Cortex of kidney (tissue), 1 donor: ENCODE measurements at places on chromosomes 5 and 9.

DNA sequence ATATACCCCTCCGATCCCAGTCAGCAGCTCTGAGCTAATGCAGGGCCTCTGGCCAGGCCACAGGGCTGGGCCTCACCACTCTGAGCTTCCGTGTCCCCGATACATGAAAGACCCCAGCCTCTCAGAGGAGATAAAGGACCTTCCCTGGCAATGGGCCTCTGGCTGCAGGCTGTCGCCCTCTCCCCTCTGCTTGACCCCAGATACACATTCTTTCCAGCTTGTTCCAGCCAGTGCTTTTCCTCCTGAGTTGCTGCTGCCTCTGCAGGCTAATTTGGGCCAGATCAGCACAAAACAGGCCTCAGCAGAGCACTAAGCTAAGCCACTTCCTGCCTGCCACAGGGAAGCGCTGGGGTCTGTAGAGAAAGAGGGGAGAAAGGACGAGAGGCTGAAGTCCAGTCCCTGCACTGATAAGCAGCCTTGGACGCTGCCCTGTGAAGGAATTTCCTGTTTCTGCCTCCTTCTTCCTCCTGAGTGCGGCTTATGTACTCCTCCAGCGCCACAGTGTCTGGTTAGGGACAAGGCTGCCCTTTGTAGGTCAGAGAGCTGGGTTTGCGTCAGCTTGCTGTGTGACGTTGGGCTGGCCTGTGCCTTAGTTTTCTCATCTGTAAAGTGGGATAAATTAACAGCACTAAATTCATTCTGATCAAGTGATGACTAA, 73.0 kb upstream of the IL17B start:
- no peak for DNase-seq

GRCh38 chr9:8262625-8263622, 463.3 kb upstream of the DMAC1 start:
- DNase-seq, result no peak

DNA sequence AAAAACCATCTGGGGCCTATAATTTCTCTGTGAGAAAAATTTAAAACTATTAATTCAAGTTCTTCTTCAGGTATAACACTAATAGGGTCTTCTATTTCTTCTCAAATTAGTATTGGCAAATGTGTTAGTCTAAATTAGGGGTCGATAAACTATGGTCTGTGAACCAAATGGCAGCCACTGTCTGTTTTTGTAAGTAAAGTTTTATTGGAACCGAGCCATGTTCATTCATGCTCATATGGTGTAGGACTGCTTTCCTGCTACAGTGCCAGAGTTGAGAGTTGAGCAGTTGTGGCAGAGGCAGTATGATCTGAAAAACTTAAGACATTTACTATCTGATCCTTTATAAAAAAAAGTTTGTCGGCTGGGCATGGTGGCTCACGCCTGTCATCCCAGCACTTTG, 29.1 kb downstream of the SEC61B start:
- no peak for DNase-seq

GRCh38 chr5:34978681-34979080, 49.3 kb downstream of the DNAJC21 start:
- no peak for DNase-seq

- DNase-seq, result no peak
These were observed 18.7 kb downstream of the DAPK1 start for GRCh38 chr9:87516222-87516925.

- DNase-seq, result no peak
These were observed 9.6 kb downstream of the C5orf47 start for GRCh38 chr5:173998531-173998930.

DNA sequence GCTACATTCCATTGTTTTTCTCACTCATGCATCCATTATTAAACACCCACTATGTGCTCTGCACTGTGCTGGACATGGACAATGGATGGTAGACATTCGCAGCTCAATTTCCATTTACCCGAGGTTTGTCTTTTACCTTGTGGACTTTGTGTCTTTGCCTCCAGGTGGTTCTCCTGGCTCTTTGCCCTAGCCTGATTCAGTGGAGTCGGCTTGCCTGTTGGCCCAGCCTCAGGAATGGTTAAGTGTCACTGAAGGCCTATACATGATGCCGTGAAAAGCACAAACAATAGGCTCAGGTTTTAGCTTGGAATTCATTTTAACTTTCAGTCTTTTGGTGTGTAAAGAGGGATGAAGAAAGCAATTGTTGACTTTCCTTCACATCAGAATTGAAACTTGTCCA, 16.5 kb upstream of the DMRT3 start:
- DNase-seq, result no peak

DNA sequence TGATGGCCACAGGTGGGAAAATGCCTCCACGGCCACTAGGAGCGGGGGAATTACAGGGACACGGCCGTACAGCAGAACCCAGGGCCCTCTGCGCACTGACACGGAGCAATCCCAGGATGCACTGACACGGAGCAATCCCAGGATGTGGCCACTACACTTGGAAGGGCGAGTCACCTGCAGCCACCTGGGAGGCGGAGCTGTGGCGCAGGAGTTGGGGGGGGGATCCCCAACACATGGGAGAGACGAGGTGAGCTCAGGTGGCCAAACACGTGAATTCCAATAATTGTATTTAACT, 6.8 kb downstream of the CLPTM1L start:
- no peak for DNase-seq

GRCh38 chr9:5813824-5814223, 19.1 kb downstream of the ERMP1 start:
- no peak for DNase-seq

DNA sequence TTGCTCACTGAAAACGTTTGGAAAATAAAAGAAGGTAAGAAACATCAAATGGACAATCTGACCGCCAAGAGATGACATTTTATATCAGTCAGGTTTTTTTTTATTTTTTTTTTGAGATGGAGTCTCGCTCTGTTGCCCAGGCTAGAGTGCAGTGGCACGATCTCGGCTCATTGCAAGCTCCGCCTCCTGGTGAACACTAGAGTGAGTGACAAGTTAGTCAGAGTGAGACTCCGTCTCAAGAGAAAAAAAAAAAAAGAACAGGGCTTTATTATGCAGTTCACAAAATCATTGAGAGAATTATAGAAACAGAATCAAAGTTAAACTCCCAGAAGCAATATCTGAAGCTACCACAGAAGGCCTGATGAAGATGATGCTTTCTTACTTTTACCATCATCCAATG, 70.1 kb downstream of the DTWD2 start:
- DNase-seq, result no peak

GRCh38 chr5:481347-481746, 38.4 kb downstream of the EXOC3 start:
- no peak for DNase-seq

GRCh38 chr5:1190837-1191239, 10.6 kb upstream of the SLC6A19 start:
- no peak for DNase-seq

DNA sequence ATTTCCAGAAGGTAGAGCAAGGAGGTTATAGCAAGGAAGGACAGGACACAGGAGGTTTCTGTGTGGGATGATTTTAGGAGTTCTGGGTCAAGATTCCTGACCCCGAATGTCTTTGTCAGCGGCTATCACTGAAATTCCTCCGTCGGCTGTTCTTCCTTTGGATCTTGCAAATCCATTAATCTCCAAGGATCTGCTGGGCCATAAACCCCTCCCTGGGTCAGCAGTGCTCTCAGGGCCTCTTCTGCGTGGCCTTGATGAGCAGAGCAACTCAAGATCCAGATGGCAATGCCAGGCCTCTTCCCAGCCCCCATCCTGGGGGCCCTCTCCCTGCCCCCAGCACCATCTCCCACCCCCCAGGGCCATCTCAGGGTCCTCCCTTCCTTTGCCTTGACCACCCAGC, 16.3 kb upstream of the COL27A1 start:
- no peak for DNase-seq

DNA sequence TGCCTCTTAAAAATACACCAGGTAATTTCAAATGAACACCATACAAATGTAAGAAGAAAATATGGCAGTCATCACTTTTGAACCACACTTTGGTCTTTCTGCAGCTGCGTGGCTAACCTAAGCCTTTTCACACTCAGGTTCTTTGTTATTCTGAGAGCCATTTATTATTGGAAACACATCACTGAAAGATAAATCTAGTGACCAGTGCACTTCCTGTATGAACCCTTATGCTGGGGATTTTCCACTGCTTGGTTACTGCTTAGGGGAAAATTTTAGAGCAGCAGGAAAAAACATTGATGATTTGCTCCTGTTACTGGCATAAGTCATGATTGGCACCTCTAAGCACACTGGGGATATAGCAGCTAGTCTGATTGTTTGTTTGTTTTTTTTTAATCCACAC, 58.6 kb upstream of the RANBP3L start:
- no peak for DNase-seq

DNA sequence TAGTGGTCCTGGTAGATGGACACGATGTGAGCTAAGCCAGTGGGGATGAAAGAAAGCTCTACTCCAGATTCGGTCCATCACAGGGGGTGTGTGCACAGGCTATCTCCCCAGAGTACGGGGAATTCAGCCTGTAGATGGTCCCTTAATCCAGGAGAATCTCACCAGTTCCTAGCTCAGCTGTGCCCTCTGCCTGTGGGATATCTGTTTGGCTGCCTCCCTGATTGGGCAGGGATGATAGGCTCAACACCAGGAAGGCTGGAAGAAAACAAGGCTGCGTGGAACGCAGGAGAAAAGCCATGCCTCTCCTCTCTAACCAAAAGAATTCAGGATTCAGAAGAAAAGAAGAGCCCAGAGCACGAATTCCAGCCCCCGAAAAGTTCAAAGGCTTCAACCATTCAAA, 40.9 kb downstream of the VLDLR start:
- DNase-seq, result no peak

DNA sequence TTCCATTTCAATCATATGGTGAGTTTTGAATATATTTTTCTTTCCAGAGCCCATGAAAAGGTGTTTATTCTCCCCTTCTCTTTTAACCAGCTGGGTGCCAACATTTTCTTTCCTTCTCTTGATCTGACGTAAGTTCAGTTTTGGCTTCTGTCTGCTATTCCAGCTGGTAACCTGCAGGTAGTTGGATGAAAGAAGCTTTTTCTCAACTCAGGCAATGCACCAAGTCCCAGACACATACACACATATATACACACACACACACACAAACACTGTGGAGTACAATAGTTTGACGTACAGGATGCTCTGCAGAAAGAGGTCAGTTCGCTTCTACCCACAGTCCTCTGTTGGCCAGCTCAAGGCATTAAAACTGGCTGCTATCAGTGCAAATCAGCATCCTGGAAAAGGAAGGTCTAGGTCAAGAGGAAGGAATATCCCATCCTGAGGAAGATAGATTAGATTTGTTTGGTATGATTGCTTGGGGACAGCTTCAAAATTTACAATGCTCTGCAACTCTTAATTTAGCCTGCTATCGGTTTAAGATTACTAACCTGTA, 214.3 kb upstream of the SEMA6A start:
- DNase-seq, result no peak

DNA sequence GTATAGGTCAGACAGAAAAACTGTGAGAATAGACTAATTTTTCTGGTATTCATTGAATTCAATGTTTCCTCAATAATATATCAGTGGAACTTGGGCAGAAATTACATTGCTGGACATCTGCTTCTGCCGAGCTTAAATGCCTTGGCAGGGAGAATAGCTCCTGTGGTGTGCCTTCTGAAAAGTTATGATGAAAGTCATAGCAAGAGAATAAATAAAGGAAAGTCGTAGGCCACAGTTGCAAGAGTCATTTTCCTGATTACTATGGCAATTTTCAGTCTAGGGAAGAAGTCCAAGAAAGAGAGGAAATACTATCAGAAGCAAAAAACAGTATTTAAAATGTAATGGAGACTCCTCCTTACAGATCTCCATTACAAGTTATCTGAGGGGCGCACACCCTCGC, 1596.1 kb upstream of the WWC1 start:
- no peak for DNase-seq

GRCh38 chr9:118570066-118570465, 799.2 kb downstream of the BRINP1 start:
- no peak for DNase-seq

- DNase-seq, result no peak
These were observed 830 bp downstream of the ADAMTSL1 start for GRCh38 chr9:18474783-18475182.

DNA sequence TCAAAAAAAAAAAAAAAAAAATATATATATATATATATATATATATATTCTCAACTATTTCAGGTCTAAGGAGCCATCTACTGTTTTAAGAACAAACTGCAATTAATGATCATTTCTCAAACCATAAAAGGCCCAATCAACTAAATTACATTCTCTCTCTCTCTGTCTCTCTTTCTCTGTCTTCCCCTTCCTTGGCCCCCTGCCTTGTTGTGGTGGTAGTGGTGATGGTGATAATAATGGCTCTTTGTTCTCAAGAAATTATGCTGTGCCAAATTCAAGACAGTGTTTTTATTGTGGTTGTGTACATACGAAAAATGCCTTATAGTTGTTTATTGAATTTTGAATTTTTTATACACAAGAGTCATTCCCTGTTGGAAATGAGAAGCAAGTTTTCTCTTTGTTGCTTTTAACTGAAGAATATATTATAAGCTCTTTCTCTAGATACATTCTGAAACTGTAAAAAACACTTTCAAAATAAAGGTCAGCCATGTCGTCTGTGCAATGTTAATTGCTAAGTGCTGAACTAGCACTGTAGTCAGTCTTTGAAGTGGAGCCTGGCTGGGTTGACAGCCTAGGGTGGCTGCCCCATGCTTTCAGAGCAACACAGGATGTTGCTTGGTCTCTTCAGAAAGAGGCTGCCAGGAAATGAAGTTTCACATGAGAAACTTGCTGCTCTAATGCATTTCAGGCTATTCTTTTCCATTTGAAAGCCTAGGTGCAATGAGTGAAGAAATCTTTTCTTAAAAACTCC, 96.0 kb downstream of the HINT1 start:
- no peak for DNase-seq

- DNase-seq, result no peak
These were observed 311.5 kb downstream of the COX7C start for GRCh38 chr5:86929123-86929766.

DNA sequence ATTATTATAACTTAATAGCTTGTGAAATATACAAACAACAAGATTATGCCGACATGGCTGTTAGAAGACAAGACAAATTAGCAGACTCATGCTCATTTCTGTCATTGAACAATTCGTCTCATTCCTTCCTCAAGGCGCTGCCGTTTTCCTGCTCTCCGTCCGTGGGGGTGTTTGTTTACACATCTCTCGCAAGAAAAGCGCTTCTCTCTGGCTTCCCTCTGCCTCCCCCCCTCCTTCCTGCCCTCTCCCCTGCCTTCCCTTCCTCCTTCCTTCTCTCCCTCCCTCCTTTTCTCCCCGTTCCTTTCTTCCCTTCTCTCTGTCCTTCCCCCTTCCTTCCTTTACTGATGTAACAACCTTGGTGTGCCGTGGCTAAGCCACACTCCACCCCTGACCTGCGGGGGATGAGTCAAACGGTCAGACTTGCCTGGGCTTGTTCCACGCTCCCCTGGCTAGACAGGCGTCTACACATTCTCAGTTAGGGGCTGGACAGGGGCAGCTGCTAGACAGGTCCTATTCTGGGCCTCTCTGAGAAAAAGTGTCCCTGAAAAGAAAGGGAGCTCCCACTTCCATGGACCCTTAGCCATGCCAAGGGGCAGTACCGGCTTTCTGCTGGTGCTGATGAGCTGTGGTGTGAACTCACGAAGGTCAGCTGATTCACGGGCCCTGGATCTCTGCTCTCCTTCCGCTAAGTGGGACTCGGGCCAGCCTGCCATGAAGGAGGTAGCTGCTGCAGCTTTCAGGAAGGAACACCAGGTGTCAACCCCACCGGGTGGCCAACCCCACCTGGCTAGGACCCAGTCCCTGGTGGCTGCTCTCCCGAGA, 32.0 kb upstream of the SPTLC1 start:
- no peak for DNase-seq
